ENCODE measurements at places on chromosomes 5 and 9.

DNA sequence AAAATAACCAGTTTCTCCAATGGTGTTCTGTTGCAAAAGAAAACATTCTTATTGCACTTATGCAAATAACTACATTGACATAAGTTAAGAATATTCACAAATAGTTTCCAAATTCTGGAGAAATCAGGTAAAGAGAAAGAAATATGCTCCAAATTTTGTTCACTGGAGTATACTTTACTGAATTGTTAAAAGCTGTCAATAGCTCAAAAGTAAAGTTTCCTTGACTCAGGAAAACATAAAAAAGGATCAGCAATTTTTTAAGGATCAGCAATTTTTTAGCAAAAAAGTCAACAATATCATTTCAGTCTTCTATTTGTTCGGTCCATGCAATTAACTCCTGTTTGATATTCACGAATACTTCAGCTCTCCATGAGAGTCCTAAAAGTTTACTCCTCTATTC, 51.6 kb downstream of the ANXA2R start:
- no peak for DNase-seq

GRCh38 chr5:123545506-123545905, 33.5 kb downstream of the CSNK1G3 start:
- DNase-seq: no peak

DNA sequence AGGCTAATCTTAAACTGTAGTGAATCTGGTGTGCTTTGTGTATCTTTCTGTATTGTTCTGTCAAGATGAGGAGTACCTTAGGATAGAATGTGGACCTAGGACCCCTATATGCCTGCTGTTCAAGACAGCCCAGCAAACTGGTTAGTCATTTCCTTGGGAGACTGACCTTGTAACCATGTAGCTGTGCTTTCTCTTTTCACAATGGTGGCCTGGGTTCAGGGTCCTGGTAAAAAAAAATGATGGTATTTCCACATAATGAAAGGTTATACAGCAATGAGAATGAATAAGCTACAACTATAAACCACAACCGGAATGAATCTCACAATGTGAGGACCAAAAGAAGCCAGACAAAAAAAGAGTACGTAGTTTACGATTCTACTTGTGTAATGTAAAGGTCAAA, 36.4 kb upstream of the F2RL1 start:
- no peak for DNase-seq

DNA sequence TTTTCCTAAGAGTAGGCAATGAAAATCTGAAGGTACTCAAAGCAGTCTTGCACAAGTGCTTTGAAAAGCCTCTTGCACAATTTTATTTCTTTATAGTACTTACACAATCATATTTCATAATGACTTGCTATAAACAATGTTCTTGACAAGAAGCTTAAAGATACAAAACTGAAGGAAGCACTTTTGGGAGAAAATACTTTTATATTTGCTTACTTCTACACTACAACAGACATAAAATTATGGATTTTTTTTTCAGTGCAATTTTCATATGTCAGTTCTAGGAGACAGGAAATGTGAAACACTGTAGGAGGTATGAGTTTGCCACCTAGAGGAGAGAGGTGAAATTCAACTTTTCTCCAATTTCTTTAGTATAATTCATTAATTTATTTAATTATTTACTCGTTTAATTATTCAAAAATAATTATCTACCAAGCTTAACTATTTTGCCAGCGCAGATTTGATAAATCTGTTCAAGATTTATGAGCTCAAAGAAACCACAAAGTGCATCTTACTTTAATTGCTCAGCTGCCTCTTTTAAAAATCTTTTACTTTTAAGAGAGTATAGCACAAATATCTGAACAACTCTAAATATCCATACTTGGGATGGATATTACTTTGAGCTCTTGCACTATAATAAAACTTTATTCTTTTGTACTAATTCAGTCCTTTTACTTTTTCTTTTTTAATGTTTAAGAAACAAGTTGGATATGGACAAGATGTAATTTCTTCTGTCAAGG, 29.0 kb upstream of the CDKN2B start:
- peak; percentile 39 for DNase-seq

DNA sequence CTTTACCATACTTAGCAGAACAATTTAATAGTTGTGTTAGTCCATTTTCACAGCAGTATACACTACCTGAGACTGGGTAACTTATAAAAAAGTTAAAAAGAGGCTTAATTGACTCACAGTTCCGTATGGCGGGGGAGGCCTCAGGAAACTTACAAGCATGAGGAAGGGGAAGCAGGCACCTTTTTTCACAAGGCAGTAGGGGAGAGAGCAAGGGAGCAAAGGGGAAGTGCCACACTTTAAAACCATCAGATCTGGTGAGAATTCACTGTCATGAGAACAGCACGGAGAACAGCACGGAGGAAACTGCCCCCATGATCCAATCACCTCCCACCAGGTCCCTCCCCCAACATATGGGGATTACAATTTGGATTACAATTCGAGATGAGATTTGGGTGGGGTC, 269.9 kb downstream of the MTRR start:
- DNase-seq: no peak

DNA sequence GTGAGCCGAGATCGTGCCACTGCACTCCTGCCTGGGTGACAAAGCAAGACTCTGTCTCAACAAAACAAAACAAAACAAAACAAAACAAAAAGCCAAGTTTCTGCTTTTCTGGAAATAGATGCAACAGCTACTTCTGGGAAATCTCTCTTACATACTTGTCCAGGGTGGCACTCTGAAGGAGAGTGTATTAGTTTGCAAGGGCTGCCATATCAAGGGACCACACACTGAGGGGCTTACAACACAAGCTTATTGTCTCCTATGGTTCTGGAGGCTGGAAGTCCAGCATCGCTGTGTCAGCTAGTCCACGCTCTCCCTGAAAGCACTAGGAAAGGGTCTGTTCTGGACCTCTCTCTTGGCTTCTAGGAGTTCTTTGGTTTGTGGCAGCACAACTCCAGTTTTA, 277.9 kb upstream of the WWC1 start:
- no peak for DNase-seq

- DNase-seq: no peak
Observed at GRCh38 chr5:79595086-79595485, 17.2 kb upstream of the TENT2 start.

- no peak for DNase-seq
Observed at GRCh38 chr9:105098370-105098769, 146.1 kb upstream of the SLC44A1 start.

- DNase-seq: no peak
Observed at GRCh38 chr9:5553211-5553610, 42.9 kb downstream of the PDCD1LG2 start.

- DNase-seq: peak; percentile 23
Observed at GRCh38 chr9:98986866-98987651, 43.4 kb downstream of the COL15A1 start.

DNA sequence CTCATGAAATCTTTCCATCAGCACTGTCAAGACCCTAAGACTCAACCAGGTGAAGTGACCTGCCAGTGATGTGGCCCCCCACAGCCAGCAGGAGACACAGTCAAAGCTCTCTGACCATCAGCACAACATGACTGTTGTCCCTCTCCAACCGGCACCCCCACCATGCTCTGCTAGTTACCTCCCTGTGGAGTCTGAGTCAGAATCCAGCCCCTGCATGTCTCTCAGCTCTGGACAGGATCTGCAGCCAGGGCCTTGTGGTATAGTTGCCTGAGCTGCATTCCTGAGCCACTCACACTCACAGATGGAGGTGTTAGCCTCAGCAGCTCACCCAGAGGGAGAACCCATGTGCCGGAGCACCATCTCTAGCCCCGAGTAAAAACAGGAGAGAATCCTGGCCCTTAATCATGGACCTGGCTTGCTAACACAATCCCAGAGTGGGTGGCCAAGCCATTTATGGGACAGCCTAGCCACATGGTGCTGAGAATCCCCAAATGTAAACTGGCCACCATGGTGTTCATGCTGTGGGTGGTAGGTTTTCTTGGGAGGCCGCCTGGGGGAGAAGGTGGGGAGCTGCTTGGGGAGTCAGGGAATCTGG, 237.8 kb downstream of the PAPPA start:
- DNase-seq: no peak

DNA sequence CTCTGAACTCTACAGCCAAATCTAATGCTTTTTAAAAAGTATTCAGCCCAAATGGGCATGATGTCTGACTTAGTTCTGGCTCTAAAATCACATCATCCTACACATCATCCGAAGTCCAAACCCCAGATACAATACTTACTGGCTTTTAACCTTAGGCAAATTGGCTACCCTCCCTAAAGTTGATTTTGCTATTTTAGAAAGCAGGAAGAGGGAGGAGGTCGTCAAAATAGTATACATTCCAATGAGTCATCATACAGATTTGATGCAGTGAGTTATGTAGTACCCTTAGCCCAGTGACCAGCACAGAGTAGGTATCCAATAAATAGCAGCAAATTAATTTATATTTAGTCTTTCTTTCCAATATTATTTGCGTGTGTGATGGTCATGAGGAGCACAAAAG, 582.0 kb upstream of the TUSC1 start:
- DNase-seq: no peak

DNA sequence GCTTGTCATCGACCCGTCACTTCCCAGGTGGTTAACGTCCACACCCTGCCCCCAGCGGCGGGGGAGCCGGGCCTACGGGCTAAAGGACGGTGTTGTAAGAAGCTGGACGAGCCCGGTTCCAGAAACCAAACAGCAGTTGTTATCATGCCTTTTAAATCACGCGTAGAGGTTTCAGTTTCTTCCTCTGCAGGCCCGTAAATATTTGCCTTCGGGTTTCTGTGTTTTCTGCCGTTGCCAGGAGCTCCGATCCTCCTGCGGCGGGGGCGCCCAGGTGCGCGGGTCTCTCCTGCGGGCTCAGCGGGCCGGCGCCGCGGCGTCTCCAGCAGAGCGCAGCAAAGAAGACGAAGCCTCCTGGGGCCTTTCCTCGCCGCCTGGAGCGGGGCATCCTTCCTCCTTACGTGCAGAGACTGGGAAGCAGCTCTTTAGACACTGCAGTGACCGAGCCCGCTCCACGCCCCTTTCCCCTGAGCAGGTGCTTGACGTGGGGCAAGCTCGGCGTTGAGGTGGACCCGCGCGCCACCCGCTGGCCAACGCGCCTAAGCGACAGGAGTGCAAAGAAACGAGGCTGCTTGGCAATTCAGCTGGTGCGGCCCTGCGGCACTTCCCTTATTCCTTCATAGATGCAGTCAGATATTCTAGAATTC, 21.8 kb upstream of the TTC1 start:
- peak; percentile 89 for DNase-seq

- no peak for DNase-seq
Observed at GRCh38 chr5:32584646-32585045, 711 bp upstream of the SUB1 start.

DNA sequence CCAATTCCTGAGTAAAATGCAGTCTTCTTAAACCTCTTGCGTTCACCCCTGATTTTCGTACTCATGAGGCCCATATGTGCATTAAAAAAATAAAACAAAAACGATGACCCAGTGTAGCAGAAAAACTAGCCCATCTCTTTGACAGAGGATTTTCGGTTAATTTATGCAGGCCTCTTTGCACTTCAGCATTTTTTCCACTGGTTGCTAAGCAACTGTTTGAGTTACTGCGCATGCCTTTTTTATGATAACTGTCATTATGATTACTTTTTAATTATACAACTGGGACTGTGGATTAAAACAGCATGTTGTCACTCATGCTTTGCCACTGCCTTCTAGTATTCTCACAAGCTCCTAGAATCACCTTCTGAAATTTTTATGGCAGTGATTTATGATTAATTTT, 165.0 kb downstream of the SMARCA2 start:
- no peak for DNase-seq

DNA sequence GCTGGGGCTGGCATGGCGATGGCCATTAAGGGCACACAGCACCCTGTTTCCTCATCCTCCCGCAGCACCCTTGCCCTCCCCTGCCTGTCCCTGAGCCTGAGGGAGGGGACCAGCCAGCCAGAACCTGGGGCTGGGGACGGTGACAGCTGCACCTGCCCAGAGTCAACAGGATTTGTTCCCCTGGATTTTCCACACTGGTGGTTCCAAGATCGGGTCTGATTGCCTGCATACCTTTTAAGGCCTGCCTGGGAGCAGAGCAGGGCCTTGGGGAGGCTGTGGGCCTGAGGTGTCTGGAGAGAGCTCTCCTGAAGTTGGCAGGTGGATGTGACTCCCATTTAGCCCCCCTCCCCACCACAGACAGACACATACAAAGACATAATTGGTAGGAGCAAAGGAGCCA, 61.0 kb upstream of the C5orf58 start:
- no peak for DNase-seq

DNA sequence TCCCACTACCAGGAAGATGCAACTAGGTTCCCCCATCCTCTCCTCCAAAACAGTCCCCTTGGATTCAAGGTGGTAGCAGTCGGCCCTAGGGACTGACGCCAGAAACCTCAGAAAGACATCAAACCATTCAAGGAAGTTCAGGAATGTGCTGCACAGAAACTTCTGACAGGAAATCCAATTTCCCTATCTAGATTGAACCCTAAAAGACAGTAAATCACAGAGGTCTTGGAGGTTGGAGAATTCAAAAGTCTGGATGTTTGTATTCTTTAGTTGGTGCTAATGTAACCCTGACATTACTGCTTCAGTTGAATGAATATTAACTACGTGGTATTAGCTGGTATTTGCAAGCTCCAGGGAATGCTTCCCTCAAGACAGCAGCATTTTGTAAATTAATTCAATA, 125.3 kb downstream of the SYK start:
- DNase-seq: no peak

DNA sequence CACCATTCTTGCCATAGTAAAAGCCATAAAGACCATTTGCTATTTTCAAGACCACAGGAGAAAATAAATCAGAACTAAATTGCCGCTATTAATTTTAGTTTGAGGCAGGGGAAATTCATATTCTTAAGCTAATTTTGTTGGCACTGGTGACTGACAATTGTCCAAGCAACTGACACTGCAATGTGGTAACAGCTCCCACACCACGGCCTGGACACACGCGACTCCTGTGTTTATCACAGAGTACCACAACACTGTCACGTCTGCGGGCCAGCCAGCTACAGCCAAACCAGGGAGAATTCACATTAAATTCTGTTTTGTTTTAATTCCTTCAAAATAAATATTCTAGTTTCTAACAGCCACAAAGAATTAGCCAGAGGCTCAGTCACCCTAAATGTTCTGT, 481.9 kb downstream of the CTNND2 start:
- DNase-seq: no peak

DNA sequence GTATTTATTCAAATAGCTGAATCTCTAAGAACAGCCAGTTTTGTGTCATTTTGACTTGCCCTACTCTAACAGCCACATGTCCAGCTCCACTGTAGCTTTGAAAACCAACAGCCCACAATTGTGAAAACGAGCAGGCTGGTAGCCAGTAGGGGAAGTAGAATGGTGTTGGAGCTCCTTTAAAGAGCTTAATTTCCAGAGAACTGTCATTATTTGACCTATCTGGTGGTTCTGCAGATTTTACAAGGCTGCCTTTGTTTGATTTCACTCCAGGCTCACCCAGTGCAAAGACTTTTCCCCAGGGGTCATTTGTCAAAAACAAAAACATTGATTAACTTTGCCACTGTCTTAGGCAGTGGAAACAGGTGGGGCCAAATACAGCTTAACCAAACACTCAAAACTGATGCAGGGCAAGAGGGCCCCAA, 3.2 kb upstream of the PJA2 start:
- DNase-seq: peak; percentile 35

GRCh38 chr5:124643336-124643735, 103.1 kb downstream of the ZNF608 start:
- no peak for DNase-seq
